ENCODE measurements at places on chromosomes 7 and 10. TPM values are rescaled to one million over a fixed set of nuclear protein-coding genes. Genes with fewer than 3 reads are reported as not detected.

The C7orf25 gene
- total RNA-seq: 13.7 TPM

The MORN4 gene
- 5.3 TPM for total RNA-seq

The H2BK1 gene
- total RNA-seq: not detected

The MCM10 gene
- 2.2 TPM for total RNA-seq

The AKR1C8 gene
- 1.5 TPM for total RNA-seq

The ENO4 gene
- total RNA-seq: not detected

The CNPY1 gene
- total RNA-seq: not detected

The LLCFC1 gene
- not detected for total RNA-seq

The DOCK1 gene
- total RNA-seq: 82.3 TPM

GRCh38 chr7:157409149-157409752 lies 72.4 kb downstream of the DNAJB6 start:
- DNase-seq: no peak

DNA sequence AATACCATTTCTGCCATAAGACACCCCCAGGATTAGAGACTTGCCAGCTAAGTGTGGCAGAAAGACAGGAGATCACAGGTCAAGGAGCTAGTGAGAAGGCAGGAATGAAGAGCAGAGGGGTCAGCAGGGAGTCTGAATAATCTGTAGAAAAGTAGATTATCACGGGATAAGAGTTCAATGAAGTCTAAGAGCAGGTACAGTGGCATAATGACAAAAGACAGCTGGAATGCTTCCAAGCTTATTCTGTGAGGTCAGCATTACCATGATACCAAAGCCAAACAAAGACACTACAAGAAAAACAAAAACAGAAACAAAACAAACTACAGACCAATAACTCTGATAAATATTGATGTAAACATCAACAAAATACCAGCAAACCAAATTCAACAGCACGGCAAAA lies 20.8 kb downstream of the PILRA start:
- no peak for DNase-seq

DNA sequence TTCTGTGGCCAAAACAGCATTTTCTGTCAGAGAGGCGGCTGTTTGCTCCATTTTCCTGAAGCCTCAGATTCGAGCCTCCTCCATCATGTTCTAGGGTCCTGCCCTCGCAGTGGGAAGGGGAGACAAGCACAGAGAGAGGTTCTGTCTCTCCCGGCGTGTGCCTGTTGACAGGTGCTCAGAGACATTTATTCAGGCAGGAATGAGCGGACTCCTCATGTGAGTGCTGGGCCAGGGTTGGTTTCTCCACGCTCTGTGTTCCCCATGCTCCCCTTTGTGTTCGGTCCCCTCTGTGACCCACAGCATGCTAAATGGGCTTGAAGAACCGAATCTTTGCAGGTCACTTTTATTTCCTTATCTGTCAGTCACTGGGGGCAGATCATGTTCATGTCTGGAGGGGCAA lies 374.6 kb downstream of the GLRX3 start:
- no peak for DNase-seq

- DNase-seq: no peak
These were observed 255.8 kb upstream of the MYO3A start for GRCh38 chr10:25678220-25678619.

- DNase-seq: no peak
These were observed 51.4 kb downstream of the INPP5A start for GRCh38 chr10:132589015-132589414.

DNA sequence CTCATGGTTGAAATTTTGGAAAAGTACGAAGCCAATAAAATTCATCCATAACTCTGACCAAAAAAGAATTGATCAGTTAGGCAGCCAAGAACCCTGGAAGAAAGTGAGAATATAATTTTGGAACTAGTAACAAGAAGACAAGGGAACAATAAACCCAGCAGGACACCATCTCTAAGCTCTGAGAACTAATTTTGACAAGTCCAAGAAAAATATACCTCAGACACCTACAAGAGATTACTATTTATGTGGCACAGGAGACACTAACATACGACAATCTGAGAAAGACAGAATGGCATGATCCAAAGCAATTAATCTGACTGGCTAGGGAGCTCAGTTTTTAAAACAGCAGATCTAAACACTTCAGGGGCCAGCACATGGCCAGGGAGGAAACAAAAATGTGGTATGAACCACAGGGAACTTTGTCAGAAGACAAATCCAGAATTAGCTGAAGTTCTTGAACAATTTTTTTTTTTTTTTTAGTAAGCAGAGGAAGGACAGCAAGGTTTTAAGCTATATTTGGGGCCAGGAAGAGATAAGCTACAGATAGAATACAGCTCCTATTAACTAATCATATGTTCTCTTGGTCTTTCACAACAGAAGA lies 38.9 kb downstream of the PARD3 start:
- no peak for DNase-seq

DNA sequence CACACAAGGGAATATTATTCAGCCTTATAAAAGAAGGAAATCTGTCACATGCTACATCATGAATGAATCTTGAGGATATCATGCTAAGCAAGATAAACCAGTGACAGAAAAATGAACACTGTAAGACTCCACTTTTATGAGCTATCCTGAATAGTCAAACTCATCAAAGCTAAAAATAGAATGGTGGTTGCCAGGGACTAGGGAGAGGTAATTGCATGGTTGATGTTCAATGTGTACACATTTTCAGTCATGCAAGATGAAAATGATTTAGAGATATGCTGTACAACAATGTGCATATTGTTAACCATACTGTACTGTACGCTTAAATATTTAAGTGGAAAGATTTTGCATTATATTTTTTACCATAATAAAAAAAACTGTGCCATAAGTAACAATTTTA lies 1349.1 kb downstream of the XPNPEP1 start:
- no peak for DNase-seq

GRCh38 chr7:47088329-47089067 lies 493.4 kb downstream of the TNS3 start:
- DNase-seq: no peak

DNA sequence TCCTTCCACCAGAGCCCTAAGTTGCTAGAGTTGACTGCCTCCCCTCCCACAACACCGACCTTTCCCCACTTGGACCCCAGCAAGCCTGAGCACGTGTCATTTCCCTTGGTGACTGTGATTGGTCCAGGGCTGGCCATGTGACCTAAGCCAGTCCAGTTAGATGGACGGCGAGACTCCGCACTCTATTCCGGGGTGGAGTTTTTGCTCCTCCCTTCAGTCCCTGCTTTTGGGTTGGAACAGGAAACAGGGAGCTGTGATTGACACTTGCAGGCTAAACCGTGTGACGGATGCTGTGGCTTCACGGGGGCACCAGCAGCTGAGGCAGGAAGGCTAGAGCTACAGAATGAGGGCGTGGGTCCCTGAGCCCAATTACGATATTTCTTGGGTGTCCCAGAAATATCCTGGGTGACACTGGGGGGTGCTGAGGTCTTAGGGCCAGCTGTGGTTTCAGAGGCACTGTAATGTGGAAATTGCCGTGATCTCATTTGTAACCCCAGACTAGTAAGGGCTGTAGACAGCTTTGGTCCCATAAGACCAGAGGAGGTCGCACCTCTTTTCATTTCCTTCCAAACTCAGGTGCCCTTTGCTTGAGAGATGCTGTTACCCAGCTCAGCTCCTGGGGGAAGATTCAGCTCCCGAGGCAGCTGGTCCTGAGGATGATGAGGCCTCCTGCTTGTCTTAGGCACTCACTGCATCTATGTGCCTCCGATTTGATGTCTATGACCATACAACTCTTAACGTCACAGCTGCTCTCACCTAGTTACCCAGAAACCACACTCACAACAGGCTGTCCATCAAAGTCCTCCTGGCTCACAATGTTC lies 102.7 kb upstream of the NPTX2 start:
- no peak for DNase-seq

GRCh38 chr7:87747681-87748080 lies 119.5 kb downstream of the RUNDC3B start:
- DNase-seq: no peak

DNA sequence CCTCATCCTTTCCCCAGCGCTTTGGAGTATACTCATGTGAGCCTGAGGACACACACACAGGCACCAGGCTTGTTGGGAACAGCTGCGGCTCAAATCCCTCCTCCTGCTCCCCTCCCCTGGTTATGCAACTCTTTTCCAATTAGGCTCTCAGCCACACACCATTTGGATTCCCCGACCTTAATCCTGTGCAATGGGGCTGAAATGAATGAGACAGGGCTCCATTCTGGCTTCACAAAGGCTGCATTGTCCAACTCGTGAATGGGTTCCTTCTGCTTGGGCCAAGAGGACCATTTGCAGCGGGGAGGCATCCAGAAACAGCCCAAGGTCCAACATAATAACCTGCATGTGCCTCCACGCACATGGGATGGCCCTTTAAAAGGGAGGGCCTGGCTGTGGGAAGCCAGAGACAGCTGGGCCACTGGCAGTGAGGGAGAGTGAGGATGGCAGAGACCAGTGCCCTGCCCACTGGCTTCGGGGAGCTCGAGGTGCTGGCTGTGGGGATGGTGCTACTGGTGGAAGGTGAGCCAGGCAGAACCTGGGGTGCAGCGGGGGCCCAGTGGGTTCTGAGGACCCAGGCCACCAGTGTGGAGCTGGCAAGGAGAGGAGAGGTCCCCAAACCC lies at the start of gene RGR:
TSS of gene RGR (plus strand) at position 403 of the 620 bp plus-strand sequence. CDS start at position 441, 38 bp downstream.
- DNase-seq: no peak

- DNase-seq: no peak
These were observed 515.8 kb upstream of the MKI67 start for GRCh38 chr10:128642023-128642422.

DNA sequence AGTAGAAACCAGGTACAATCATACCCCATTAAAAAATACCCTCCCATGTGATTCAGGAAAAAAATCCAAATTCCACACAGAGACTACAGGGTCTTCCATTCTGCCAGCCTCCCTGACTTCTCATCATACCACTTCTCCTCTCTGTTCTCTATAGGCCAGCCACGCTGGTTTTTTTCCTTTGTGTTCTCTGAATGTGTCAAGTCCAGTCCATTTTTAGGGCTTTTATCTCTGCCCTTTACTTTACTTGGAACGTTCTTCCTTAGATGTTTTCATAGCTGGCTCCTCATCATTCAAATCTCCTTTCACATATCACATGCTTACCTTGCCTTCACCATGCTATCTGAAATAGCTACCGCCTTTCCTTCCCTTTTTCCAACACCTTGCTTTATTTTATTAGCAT lies 597.6 kb downstream of the PHTF2 start:
- no peak for DNase-seq

DNA sequence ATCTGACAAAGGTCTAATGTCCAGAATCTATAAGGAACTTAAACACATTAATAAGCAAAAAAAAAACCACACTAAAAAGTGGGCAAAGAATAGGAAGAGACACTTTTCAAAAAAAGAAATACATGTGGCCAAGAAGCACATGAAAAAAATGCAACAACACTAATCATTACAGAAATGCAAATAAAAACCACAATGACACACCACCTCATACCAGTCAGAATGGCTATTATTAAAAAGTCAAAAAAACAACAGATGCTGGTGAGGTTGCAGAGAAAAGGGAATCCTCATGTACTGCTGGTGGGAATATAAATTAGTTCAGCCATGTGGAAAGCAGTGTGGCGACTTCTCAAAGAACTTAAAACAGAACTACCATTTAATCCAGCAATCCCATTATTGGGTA lies 119.0 kb downstream of the LMBR1 start:
- no peak for DNase-seq

DNA sequence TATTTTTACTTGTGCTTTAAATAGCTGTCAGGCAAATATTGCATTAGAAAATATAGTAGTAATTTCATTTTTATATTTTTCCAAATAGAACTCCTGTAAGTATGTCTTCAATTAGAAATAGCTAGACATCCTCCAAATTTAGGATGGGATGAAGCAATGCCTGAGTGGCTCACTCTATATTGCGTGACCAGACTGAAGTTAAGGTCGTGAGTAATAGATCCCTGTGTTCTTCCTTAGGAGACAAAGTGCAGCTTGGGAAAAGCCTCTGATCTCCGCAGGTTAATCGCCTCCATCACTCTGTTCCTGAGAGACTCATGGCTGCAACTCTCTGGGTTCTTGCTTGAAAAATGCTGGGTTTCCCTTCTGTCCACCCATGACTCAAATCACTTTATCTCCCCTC lies 484.8 kb upstream of the ANKRD30A start:
- DNase-seq: no peak

DNA sequence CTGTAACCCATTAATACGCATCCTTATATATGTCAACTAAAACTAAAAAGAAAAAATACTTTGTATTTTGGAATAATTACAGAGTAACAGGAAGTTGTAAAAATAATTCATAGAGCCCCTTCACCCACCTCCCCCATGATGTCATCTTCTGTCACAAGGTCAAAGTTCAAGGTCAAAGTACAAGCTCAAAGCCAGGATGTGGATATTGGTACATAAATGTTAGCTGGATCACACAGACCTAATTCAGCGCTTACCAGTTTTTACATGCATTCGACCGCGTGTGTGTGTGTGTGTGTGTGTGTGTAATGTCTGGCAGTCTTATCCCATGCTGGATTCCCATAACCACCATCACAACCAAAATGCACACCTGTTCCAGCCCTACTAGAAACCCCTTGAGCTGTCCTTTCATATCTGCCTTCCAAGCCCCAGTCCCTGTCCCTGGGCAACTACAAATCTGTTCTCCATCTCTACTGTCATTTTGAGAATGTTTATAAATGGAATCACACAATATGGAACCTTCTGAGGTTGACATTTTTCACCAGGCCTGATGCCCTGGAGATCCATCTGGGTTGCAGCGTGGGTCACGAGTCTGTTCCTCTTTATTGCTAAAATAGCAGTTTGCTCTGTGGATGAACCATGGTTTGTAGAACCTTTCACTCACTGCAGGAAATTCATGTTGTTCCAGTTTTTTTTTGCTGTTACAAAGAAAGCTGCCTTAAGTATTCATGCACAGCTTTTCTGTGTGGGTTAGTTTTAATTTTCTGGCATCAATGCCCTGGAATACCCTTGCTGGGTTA lies 153.6 kb upstream of the PITRM1 start:
- no peak for DNase-seq

- DNase-seq: no peak
These were observed 174.2 kb upstream of the HGF start for GRCh38 chr7:81944058-81944457.

DNA sequence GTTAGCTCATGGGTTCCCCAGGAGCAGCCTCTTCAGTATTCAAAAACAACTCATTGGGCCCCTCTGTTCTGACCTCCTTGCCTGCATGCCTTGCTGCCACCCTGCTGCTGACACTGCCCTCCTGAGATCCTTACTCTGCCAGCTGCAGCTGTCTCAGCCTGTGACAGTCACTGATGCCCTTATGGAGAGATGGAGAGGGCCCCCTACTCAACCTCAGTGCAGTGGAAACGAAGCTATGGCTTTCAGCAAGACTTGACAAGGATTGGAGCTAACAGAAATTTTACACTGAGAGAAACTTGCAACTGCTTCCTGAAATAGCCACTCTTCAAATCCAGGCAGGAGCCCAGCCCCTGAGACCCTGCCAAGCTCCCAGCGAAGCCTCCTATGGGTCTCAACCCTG lies 678.3 kb upstream of the C7orf33 start:
- DNase-seq: no peak

- no peak for DNase-seq
These were observed 20.2 kb downstream of the CHN2 start for GRCh38 chr7:29214816-29215215.

DNA sequence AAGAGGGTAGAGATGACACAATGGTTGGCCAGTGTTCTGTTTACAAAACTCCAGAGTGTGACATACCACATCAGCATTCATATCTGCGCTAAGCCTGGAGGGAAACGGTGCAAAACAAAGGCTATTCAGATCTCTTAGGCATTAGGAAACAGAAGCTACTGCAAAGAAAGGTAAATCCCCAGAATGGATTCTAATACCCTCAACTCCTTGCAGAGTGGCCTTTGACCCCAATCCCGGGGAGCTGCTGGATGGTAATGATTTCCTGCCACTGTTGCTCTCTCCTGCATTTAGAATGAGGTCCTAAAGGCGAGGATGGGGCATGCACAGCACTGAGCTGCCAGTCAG lies 65.2 kb downstream of the AOAH start:
- no peak for DNase-seq
